ENCODE measurements at places on chromosomes 12 and 14.
A peak's percentile ranks its signal among the peaks of the same experiment; 100 is the strongest.

DNA sequence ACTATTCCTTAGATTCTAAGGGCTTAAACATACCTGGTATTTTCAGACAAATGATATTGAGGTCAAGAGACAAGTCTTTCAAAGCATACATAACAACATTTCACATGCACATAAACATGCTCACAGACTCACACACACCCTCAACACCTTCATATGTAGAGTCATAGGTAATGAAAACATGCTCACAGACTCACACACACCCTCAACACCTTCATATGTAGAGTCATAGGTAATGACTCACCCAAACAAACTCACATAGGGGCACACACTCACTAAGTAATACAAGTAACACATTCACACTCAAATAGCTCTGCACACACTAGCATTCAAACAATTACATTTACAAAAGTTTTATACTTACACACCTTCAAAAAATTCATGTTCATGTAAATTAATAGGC lies 975.5 kb downstream of the TMEM121 start:
- DNase-seq = no peak

DNA sequence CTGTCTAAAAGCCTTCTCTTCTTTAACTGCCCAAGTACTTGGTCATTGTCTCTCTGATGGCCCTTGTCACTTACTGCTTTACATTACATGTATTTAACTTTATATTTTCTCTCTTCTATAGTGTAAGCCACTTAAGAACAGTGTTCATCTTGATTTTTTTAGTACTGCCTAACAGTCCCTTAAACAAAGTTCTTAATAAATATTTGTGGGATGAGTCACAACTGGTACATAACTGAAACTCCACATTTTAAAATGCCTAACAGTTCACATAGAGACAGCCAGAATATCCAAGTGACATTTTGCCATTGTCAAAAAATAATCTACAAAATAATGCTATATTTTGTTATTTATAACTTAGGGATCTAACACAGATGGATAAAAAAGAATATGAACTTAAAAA lies 146.6 kb downstream of the STXBP6 start:
- no peak for DNase-seq

- no peak for DNase-seq
Observed at GRCh38 chr12:91058786-91059185, 962 bp upstream of the KERA start.

- DNase-seq = no peak
Observed at GRCh38 chr12:48671231-48671856, 10.7 kb downstream of the KANSL2 start.

GRCh38 chr12:105064564-105065178 lies 19.6 kb downstream of the ALDH1L2 start:
- DNase-seq = no peak

DNA sequence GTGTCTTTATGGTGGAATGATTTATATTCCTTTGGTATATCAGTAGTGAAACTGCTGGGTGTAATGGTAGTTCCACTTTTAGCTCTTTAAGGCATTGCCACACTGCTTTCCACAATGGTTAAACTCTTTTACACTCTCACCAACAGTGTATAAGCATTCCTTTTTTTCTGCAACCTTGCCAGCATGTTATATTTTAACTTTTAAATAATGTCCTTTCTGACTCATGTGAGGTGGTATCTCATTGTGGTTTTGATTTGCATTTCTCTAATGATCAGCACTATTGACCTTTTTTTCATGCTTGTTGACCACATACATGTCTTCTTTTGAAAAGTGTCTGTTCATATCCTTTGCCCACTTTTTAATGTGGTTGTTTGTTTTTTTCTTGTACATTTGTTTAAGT lies 142.5 kb downstream of the MSRB3 start:
- DNase-seq = no peak

DNA sequence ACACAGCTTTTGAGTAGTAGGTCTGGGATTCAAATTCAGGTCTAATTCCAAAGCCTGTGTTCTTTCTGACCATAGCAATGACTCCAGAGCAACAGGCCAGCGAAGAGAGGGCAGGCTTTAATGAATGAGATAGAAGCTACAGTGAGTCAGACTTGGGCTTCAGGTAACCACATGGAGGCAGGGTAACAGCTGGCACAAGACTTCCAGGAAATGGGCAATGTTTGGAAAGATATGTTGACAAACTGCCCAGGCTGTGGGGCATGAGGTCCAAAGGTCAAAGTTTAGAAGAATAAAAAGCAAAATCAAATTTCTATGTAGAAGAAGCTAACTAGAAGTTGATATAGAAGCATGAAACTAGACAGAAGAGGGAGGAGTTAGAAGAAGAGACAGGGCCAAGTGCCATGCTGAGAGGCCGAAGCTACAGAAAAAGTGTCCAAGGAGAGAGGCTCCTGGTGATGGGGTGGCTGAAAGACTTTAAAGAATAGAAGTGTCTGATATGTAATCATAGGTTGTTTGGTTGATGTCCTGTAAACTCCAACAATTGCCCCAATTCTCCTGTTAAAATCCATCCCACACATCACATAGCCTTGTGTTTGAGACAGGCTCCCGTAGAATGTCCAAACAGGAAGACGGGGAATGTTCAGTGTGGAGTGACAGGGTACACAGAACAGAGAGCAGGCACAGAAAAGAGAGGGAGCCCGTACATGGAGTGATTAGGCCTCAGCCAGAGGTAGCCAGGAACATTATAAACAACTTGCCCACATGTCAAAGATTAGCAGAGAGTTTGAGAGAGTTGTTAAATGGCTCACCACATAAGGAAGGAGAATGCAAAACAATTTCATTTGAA lies 384.7 kb downstream of the CCDC91 start:
- no peak for DNase-seq

DNA sequence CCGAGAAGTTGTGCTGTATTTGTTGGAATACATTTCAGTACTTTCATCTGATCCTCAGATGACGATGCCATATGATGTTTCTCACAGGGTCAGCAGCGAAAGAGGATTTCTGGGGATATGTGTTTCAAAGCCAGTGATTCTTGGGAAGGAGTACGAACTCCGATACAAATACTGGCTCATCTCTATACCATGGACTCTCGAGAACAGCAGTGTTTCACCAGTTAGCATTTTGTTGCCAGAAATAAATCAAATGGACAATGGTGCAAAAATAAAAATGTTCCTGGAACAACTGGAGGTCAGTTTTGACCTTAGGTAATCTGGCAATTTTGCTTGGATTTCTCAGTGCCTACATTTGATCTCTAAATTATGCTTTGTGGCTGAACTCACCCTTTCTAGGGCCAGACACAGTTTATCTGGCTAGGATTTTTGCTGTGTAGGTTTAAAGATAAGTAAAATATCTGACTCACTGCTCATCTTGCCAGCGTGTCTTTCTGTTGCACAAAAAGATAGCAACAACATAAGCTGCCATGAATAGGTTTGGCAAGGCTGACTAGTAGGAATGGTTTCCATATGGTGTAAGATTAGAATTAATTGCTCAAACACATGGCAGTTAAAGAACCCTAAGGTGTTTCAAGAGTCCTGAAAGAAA lies 11.0 kb upstream of the MGP start:
- no peak for DNase-seq

DNA sequence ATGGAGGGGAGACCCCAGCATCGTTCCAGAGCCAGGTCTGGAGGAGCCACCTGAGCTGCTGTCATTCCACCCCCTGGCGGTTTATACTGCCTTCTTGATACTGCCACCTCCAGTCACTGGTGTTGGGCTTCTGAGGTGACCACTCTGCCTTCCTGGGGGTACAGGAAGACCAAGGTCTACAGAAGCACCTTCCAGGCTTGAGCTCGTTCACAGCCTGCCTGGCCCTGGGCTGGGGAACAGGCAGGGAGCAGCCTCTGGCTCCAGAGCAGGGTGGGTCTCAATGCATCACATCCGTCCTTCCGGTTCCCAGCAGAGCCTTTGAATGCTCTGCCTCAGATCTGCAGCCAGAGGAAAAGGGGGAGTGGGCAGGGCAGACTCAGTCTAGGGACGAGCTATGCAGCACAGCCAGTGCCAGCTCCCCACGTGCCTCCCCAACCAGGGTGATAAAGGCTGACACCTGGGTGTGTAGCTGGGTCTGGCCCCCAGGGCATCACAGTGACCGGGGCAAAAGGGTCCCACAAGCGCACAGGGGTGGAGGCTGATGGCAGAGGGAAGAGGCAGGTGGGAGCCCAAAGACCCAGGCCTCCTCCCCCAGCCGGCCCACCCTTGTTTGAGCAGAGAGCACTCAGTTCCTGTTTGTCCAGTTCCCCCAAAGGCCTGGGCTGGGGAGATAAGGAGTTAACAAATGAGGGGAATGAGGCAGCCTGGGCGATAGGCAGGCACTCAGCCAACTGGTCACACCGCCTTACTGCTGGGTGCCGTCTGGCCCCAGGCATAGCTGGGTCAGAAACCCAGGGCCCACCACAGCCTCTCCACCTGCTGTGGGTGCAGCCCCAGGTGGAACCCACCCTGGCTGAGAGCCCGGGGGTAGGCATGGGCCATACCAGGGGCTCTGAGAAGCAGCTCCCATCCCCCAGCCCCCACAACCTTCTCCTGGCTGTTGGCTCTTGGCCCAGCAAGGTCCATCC lies 17.1 kb downstream of the DEGS2 start:
- no peak for DNase-seq

GRCh38 chr14:79432640-79433039 lies 778.7 kb downstream of the DIO2 start:
- DNase-seq = no peak

- DNase-seq = no peak
Observed at GRCh38 chr14:99430491-99430890, 50.2 kb downstream of the SETD3 start.

GRCh38 chr12:3083241-3083920 lies 6.2 kb downstream of the TSPAN9 start:
- no peak for DNase-seq

GRCh38 chr12:52316701-52317100 lies 4.5 kb downstream of the KRT83 start:
- no peak for DNase-seq

DNA sequence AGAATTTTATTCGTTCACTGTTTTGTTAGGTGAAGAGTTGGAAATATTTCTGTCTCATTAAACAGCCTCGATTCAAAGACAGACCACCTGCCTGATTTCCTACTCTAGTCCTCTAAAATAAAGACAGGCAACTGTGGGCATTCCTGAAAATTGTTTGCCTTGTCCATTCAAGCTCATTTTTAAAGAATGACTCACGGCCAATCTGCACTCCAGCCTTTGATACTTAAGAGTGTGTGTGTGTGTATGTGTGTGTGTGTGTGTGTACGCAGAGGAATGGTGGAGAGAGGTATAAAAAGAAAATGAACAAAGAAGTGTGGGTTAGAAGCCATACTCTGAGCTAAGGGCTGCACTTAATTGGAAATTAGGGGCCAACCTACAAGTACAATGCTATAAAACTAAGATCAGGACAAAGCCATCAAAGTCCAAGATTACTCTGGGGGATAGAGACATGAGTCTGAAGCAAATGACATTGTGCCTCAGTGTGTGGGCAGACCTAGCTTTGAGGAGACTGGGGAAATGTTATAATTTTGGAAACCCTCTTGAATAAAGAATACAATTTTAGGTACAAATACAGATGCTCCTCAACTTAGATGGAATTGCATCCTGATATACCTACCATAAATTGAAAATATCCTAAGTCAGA lies 45.6 kb upstream of the SOCS2 start:
- no peak for DNase-seq

GRCh38 chr12:68454892-68455291 lies 122.7 kb upstream of the MDM1 start:
- no peak for DNase-seq

- DNase-seq = peak; percentile 92
Observed at GRCh38 chr12:3436461-3437065, 54.4 kb upstream of the PRMT8 start.

DNA sequence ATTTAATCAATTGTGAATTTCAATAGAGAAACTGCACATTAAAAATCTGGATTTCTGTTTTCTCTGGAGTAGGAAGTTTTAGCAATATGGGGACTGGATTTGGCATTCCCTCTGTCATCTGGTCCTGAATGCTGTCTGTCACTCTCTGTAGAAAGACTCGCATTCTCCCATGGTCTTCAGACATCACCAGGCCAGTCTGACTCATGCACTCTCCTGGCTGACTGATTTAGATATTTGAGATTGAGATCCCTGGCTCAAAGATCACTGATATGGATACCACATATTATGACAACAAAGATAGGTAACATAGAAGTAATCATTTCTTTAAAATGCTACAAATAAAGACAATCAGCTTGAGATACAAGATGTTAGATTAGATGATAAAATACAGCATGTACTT lies 524.5 kb downstream of the GALC start:
- DNase-seq = no peak

GRCh38 chr14:101823511-101824120 lies 62.1 kb downstream of the PPP2R5C start:
- DNase-seq = no peak

- DNase-seq = no peak
Observed at GRCh38 chr12:11895421-11896078, 175.2 kb upstream of the BCL2L14 start.

DNA sequence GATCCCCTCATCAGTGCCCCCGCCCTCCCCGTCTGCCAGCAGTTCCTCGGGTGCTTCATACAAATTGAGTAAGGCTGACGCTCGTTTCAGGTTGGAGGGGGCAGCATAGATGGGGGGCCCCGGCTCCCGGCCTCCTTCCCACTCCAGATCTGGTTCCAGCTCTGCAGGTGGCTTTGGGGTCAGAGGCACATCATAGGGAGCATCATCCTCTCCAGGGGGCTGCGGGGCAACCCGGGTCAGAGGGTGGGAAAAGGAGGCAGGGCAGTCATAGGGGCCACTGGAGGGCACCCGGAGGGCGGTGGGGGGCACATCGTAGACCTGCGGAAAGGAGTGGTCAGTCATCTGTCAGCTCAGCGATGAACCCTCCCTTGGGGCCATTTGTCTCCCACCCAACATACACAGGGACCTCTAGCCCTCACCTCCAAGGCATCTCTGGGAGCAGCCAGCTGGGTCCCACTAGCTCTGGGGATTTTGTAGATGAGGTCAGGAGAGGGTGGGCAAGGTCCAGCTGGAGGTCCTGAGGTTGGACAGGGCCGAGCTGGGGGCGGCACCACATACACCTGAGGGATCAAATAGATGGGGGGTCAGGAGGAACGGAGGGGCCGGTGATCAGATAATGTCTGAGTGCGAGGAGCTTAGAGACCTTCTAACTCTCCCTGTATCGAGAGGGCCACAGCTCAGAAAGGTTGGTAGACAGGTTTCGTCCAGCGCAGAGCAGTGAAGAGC lies 5.1 kb downstream of the EFS start:
- no peak for DNase-seq

GRCh38 chr12:15629761-15630160 lies 159.4 kb downstream of the EPS8 start:
- DNase-seq = no peak

DNA sequence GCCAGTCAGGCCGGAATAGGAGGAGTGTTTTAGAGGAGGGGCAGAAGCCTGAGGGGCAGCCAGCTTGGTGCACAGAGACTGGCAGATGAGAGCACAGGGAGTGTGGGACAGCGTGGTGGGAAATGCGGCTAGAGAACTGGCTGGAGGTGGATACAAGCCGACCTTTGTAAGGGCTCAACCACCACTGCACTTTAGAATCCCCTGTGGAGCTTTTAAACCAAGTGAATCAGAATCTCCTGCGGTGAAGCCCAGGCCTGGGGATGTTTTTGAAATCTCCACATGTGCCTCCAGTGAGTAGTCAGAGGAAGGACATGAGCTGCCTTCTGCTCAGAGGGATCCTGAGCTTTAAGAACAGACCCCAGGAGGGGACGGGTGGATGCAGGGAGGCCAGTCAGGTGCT lies 10.9 kb upstream of the PCED1B start:
- DNase-seq = no peak

Measured in SK-N-DZ (cell line).